Activated B cell treated with CpG ODN at 0.5 μM for 24 hours (primary cell): ENCODE measurements at places on chromosomes 5 and 9.

DNA sequence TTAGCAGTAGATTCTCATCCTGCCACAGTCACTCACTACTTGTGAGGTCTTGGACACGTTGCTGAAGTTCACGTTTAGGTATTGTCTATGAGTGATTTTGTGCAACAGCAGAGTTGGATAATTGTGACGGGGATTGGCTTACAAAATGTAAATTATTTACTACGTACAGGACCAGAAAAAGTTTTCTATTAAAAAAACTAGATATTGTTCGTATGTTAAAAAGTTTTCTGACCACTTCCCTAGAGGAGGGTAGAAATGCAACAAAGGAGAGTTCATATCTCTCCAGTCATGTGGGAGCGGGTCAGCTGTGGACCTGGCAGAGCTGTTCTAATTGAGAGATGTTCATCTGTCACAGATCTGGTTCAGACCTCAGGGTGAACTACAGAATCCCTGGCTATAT is 976.1 kb upstream of the NUDT12 start:
- no peak for DNase-seq

DNA sequence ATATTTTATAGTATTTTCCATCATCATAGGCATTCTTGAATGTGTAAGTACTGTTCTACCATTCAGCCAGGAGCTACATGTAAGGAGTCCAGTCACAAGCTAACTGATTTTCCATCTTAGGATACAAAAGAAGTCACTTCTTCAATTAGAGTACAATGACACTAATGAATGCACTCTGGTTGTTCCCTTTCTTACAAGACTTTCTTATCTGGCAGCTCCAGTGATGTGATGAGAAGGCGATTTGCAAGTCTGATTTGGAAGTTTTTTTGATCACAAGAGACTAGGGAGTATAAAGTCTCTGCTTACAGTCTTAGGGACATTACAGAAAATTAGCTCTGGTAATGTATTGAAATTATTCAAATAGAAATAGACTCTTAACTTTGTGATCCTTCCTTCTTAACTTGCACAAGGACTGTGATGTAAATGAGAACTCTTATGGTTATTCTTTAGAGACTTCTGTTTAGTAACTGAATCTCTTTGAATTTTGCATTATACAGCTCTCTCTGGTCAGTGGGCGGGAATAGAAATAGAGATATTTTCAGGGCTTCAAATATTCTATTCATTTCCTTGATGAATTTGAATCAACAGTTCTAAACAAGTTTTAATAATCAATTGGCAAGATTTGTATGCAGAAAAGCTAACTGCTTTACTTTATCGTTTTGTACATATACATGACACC is 130.4 kb upstream of the CDH6 start:
- DNase-seq: no peak

DNA sequence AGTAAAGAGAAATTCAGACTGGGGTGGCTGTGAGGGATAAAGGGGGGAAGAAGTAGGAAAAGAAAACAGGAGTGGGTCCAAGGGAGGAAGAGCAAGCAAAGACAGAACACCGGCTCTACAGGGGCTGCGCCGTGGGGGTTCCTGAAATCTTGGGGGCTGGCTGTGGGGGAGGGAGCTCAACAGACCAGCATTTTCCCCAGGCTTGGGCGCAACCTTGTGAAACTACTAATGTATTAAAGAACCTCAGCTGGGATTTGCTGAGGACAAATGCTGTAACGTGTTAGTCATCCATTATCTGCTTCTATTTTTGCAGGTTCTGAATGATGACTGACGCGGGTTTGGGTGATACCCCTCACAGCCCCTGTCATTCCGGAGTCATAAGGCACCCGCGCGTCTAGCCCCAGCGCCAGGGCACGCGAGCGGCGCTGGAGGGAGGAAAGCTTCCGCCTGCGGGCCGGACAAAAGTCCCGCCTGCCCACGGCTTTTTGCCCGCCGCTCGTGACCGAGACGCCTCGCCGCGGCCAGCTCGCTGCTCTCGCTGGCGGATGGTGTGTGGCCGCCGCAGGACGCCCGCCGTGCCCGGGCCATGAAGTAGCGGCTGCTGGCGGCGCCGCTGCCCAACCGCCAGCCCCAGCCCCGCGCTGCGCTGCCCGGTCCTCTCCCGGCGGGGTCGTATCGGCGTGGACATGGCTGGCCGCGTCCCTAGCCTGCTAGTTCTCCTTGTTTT is 110.6 kb downstream of the PAM start:
- DNase-seq: peak; percentile 20

DNA sequence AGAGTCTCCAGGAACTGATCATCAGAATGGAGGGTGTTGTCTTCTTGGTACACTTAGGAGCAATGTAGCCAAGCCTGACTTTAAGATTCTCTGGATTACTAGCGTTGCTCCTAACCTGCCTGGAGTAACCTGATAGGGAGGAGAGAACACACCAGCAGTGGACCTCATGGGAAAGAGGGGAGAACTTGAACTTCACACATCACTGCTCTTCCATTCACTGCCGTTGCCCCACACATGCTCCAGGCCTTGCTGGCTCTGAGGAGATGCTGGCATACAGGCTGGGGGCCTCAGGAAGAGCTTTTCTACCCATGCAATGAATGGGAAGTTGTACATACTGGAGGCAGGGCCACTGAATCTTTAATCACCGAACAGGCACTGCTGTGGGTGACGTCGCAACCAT is 60.3 kb upstream of the ADAMTS16 start:
- DNase-seq: no peak

- no peak for DNase-seq
These were observed 188.5 kb downstream of the PAPPA start for GRCh38 chr9:116342061-116342460.

DNA sequence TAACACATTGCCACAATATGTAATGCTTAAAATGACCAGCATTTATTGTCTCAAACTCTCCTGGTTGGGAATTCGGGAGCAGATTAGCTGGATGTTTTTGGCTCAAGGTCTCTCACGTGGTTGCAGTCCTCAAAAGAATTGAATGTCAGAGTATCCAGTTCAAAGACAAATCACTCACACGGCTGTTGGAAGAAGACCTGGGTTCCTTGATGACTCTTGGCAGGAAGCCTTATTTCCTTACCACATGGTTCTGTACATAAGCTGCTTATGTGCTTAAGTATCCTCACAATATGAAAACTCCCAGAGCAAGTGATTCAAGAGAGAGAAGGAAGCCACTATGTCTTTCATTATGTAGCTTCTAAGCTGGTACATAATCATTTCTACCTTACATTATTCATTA is 230.3 kb upstream of the PTPRD start:
- no peak for DNase-seq

GRCh38 chr5:139116100-139116655 is 82.0 kb downstream of the SIL1 start:
- DNase-seq: no peak

GRCh38 chr9:18692268-18692667 is 218.3 kb downstream of the ADAMTSL1 start:
- no peak for DNase-seq

GRCh38 chr9:99039505-99040182 is 65.3 kb upstream of the TGFBR1 start:
- DNase-seq: no peak

DNA sequence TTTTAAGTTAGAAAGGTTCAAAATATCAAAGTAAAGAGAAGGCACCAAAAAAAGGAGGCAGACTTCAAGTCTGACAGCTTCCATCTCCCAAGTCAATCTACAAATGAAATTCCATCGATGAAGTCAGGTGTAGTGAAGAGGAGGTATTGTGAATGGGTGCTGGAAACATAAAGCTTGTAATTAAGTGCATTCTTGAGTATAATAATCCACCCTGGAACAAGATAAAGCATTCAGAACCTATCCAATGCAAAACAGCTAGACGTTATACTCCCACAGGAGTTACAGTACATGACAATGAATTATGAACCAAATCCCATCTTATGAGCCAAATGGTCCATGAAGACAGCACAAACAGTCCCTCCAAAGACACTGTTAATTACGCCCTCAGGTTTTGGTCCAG is 22.3 kb downstream of the BNC2 start:
- no peak for DNase-seq

DNA sequence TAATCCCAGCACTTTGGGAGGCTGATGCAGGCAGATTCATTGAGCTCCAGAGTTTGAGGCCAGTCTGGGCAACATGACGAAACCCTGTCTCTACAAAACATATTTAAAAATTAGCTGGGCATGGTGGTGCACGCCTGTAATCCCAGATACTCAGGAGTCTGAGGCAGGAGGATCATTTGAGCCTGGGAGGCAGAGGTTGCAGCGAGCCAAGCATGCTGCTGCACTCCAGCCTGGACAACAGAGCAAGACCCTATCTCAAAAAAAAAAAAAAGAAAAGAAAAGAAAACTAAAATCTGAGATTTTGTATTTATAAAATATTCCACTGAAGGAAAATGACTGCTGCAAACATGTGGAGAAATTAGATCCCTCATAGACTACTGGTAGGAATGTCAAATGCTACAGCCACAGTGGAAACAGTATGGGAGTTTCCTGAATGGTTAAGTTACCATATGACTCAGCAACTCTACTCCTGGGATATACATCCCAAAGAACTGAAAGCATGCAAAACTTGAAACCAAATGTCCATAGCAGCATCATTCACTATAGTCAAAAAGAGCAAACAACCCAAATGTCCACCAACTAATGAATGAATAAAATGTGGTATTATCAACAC is 106.1 kb downstream of the UBAP2 start:
- no peak for DNase-seq

DNA sequence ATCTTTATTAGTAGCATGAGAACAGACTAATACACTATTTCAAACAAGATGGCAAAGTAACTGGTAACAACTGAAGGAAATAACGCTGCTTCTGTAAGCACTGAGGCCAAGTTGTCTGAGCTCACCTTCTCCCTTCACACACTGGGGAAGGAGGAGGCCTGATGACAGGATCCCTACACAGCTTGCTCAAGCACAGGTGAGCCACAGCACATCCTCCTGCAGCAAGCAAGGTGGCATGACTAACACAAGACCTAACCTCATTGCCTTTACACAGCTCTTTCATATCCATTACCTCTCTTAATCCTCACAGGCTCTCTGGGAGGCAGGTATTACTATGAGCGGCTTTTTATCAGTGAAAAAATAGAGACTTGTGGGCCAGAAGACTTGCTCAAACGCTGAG is 83.3 kb downstream of the ARL15 start:
- DNase-seq: no peak

DNA sequence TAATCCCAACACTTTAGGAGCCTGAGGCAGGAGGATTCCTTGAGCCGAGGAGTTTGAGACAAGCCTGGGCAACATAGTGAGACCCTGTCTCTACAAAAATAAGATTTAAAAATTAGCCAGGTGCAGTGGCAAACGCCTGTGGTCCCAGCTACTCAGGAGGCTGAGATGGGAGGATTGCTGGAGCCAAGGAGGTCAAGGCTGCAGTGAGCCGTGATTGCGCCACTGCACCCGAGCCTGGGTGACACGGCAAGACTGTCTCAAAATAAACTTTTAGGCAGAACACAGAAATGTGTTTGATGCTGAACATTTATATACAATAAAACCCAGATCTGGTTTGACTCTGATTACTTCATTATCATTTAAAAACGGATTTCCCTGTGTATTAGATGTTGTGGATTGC is 4.9 kb downstream of the ENTR1 start:
- DNase-seq: no peak

DNA sequence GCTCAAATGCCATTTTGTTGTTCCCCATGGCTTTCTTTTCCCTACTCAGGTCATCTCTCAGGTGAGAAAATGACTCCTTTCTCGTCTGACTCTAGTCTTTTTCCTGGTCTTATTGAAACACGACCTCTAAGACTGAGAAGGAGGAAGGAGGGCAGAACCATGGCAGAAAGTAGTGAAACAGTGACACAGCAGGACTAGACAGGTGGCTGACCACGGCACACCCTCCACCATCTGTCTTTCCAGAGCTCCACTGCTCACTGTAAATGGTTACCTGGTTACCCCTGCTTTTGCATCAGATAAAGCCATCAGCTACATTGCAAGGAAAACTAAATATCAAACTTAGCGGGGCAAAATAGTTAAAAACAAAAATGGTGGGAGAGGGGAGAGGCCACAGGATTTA is 30.9 kb downstream of the NR4A3 start:
- no peak for DNase-seq

DNA sequence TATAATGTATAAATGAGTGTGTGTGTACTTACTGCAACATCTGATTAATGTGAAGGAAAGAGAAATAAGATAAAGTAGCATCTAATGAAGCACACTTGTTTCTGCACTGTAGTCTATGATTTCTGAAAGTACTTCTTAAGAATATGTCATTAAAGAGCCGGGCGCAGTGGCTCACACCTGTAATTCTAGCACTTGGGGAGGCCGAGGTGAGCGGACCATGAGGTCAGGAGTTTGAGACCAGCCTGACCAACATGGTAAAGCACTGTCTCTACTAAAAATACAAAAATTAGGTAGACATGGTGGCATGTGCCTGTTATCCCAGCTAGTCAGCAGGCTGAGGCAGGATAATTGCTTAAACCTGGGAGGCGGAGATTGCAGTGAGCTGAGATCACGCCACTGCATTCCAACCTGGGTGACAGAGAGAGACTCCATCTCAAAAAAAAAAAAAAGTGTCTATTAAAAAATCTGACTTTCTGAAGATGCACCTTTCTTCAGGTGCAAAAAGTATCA is 556.9 kb downstream of the PTPRD start:
- DNase-seq: no peak

DNA sequence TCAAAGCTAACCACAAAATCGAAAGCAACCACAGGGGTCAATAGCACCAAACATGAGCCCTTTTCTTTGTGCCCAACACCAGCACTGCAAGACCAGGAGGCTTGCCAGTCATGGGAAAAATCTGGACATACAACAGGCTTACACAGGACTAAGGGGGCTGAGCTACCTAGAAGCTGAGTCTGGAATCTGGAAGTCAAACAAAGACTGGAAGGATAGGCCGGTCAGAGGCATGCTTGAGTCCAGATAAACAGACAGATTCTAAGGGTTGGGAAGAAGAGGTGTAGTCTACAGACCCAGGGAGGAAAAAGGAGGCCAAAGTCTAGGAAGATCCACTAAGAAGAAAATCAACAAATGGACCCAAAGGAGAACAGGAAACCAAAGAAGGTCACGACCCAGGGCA is 73.3 kb downstream of the MYO10 start:
- DNase-seq: no peak

DNA sequence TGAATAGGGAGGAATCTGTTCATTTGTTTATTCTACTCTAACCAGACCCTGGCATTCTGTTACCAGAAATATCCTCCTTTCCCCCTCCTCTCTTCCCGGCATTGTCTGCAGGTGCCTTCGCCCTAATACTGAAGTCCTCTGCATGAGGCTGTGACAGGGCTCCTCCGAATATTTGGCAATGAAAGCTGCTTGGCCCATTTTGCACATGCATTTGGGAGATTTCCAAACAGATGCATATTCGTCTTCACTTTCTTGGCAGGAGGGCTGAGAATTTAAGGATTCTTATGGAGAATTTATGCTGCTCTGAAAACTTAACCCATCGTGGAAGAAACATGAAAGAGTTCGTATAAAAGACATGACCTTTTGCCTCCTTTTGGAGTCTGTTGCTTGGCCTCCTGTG is 484.0 kb downstream of the ZNF608 start:
- no peak for DNase-seq
